ENCODE measurements at places on chromosomes 13 and 19.

GRCh38 chr13:48393698-48394085, 19.2 kb downstream of the LPAR6 start:
- peaks cover 62% of the 10 kb centered on the region for H3K36me3 ChIP-seq
- no peaks in the 10 kb centered on the region for H3K27me3 ChIP-seq
- peaks cover 6% of the 10 kb centered on the region for H3K4me1 ChIP-seq
- DNase-seq = no peak

DNA sequence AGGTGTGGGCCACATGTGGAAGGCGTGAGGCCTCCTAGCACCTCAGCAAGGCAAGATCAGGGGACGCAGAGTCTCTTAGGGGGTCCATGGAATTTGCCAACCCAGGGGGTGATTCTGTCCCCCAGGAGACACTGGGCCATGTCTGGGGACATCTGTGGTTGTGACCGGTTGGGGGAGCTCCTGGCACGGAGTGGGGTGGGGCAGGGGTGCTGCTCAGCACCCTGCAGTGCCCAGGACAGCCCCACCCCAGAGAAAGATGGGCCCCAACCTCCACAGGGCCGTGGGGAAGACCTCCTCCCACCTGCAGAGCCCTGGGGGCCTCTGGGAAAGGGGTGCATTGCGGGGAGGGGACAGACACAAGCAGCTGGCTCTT, 4.0 kb downstream of the MKNK2 start:
- peaks cover 49% of the 10 kb centered on the region for H3K4me1 ChIP-seq
- peak overlapping the region; percentile 39 for H3K27ac ChIP-seq
- H3K4me3 ChIP-seq = no peak overlapping the region
- H3K27me3 ChIP-seq = no peaks in the 10 kb centered on the region
- DNase-seq = no peak
- H3K36me3 ChIP-seq = no peaks in the 10 kb centered on the region

DNA sequence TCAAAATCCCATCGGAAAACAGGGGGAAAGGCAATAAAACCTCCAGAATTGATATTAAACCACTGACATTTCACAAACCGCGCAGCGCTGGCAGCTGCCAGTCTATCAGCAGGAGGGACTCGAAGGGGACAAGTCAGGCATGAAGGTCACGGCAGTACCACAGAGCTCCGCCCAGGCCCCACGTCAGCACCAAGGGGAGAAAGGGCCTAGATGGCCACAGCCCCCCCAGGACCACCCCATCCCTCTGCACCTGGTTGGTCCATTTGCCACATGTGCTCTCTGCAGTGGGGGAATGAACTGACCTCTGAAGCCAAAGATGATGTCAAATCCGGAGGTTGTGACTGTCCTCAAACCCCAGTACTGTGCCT, 9.5 kb upstream of the VSTM2B start:
- no peak for DNase-seq
- no peaks in the 10 kb centered on the region for H3K36me3 ChIP-seq
- peaks cover 11% of the 10 kb centered on the region for H3K27me3 ChIP-seq
- H3K4me3 ChIP-seq = no peak overlapping the region
- no peak overlapping the region for H3K27ac ChIP-seq

DNA sequence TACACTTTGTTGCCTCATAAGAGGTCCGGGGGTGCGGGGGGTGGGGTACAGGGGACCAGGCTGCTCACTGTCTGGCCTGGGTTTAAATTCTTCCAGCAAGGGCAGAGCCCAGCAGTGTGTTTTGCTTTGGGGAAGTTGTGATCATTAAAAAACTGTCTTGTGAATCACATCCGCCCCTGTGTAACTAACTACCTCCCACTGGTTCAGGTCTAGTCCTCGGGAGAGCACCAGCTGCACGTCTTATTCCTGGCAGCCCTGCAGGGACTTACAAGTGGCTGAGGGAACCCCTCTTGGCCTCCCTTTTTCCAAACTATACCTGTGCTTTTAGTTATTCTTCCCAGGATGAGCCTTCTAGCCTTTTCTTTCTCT, 127.5 kb downstream of the SIPA1L3 start:
- H3K27me3 ChIP-seq = no peaks in the 10 kb centered on the region
- H3K4me3 ChIP-seq = no peak overlapping the region
- no peak for DNase-seq
- H3K36me3 ChIP-seq = peaks cover 14% of the 10 kb centered on the region

- peaks cover 33% of the 10 kb centered on the region for H3K36me3 ChIP-seq
- H3K27ac ChIP-seq = peak overlapping the region; percentile 71
- H3K4me3 ChIP-seq = no peak overlapping the region
- H3K4me1 ChIP-seq = peaks cover 93% of the 10 kb centered on the region
- no peak for DNase-seq
These were observed 27.2 kb downstream of the FOXO1 start for GRCh38 chr13:40639221-40639681.

GRCh38 chr19:47133021-47133471, 2.4 kb downstream of the SAE1 start:
- H3K4me1 ChIP-seq = peaks cover 51% of the 10 kb centered on the region
- DNase-seq = no peak
- H3K27me3 ChIP-seq = peaks cover 4% of the 10 kb centered on the region
- no peak overlapping the region for H3K27ac ChIP-seq
- H3K36me3 ChIP-seq = peaks cover 56% of the 10 kb centered on the region
- peak overlapping the region; percentile 93 for H3K4me3 ChIP-seq

GRCh38 chr13:26965952-26966700, 205.5 kb downstream of the USP12 start:
- no peaks in the 10 kb centered on the region for H3K27me3 ChIP-seq
- DNase-seq = no peak
- no peak overlapping the region for H3K4me3 ChIP-seq
- H3K36me3 ChIP-seq = no peaks in the 10 kb centered on the region
